ENCODE measurements at places on chromosomes 3 and 15.
A peak's percentile ranks its signal among the peaks of the same experiment; 100 is the strongest.

GRCh38 chr3:196997311-196997710 is 28.7 kb upstream of the PIGZ start:
- ATAC-seq: no peak

GRCh38 chr3:14609506-14609905 is 42.1 kb upstream of the CCDC174 start:
- ATAC-seq: no peak

DNA sequence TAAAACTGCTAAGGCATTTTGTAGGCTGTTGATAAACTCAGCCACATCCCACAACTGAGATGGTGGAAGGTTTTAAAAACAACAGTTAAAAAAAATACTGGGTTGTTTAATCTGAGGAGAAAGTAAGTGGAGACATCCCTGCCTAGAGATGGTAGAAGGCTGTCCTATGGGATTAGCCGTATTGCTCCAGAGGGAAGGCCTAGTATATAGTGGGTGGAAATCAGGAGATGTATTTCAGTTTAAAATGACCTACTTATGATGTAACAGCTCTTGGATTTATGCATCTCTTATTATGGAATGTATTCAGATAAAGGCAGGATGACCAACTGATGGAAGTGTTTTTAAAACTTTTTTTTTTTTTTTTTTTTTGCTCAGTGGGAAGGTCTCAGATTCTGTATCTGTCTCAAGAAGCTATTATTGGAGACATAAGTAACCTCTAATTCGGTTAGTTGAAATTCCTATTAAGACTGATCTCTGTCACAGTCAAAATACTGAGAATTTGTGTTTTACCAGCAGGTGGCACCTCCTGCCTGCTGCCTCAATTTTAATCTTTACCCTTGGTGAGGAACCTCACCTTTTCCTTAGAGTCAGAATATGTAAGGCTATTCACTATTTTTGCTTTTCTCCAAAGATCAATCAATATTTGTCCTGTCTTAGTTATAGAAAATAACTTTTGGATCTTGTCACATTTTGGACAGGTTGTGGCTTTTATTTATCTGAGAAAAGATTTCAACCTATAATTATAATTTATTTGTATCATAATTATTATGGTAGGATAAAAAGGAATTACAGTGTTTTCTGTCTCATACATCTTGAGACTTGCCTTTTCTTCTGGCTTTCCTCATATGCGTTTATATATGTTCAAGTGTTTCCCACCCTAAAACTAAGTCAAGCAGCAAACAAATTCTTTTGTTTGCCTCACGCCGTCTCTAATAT is 63.0 kb downstream of the VPS8 start:
- peak; percentile 84 for ATAC-seq

DNA sequence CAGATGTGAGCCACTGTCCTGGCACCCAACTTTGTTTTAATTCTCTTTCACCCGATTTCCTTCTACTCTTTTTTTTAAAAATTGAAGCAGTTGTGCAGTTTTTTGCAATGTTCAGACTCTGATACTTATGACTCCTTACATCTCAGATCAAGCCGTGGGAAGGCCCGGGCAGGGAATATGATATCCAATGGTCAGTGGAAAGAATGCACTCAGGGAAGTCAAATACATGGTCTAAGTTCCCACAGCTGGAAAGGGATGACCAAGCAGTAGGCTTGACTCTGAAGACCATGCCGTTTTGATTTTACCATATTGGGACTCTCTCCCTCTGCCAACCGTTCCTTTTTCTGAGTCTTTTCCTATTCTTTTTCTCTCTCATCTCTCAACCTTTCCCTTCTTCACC is 157.2 kb downstream of the RPLP1 start:
- no peak for ATAC-seq

DNA sequence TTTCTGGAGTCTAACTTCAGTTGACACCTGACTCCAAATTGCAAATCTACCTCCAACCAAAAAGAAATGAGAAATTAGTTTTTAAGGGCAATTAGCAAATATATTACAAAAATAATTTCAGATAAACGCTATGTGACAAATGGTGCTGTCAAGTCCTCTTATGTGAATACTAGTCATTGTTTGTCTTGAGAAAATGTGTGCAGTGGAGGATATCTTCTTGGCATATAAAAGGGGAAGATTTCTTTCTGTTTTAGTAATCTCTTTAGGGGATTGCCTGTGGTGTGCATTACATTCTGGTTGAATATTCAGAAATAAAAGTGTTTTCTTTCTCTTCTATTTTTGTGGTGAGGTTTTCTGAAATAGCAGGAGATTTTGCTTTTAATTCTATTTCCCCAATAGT is 3.0 kb upstream of the GCSAM start:
- no peak for ATAC-seq

GRCh38 chr3:31371484-31372177 is 161.1 kb upstream of the STT3B start:
- no peak for ATAC-seq

DNA sequence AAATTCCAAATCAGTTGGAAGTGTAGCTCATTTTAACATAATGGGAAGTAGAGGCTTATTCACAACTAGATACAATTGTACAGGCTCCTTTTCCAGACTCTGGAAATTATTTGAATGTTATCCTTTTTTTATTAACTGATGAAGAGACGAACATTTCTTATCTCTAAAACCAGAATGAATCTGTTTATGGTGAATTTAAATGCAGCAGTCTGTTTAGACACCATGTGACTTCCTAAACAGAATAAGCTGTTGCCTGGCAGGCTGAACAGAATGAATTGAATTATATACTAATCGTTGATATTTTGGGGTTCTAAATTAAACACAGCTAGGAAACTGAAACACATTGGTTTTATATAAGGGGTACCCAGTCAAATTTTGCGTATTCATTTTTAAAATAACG is 4.0 kb downstream of the SEC61A1 start:
- no peak for ATAC-seq

- ATAC-seq: peak; percentile 33
These were observed 365.6 kb downstream of the TIGIT start for GRCh38 chr3:114659109-114660061.

- no peak for ATAC-seq
These were observed 39.0 kb downstream of the MAPK6 start for GRCh38 chr15:52057996-52058395.

GRCh38 chr3:43268636-43269035 is 17.7 kb upstream of the SNRK start:
- no peak for ATAC-seq

DNA sequence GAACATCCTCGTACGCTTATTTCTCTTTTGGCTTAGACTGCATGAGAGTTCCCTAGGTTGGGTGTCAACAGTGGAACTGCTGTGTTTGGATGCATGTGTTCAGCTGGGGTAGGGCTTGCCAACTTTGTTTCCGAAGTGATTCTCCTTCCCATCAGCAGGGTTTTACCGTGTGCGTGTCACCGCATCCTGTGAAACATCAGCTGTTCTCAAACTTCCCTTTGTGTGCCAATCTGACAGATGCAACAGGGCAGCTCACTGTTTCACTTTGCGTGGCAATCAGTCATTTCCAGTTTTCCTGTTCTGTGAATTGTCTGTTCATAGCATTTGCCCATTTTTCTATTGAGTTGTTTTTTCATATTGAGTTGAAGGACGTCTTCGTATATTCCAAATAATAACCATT is 218.8 kb downstream of the VPS13C start:
- ATAC-seq: no peak

GRCh38 chr3:36776436-36776835 is 12.1 kb upstream of the DCLK3 start:
- ATAC-seq: no peak

DNA sequence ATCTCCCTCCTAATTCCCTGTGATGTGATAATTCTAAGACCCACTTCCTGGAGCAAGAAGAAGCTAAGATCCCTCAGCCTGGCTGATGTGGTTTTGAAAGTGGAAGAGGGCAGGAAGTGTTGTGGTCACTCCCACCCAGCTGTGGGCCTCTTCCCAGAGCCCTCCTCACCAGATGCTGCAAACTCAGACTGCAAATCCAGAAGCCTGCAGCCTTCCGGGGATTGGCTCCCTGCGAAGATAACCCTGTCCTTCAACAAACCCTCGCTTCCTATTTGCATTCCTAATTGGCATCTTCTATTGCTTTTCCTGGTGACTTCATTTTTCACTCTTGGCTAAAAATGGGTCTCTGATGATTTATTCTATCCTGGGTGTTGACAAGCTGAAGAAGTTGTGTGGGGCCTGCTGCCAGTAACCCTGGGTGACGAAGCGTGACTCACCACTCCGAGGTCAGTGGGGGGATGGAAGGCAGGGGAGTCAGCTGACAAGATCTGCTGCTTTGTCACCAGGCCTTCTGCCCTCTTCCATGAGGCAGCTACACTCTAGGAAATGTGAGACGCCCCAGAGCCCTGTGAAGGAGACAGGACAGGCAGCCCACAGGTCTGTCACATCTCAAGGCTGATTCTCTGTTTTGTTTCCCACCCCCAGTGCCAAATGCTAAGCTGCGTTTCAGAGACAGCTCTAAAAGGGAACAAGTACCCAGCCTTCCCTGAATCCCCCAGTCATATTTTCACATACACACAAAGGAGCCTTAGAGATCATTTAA is 99.7 kb upstream of the LIPC start:
- peak; percentile 97 for ATAC-seq

- peak; percentile 8 for ATAC-seq
These were observed 842 bp upstream of the U2SURP start for GRCh38 chr3:143000528-143000927.

- peak; percentile 89 for ATAC-seq
These were observed 18.6 kb upstream of the DNAAF4 start for GRCh38 chr15:55526559-55527036.

GRCh38 chr3:153744889-153745288 is 376.3 kb upstream of the ARHGEF26 start:
- peak; percentile 50 for ATAC-seq

DNA sequence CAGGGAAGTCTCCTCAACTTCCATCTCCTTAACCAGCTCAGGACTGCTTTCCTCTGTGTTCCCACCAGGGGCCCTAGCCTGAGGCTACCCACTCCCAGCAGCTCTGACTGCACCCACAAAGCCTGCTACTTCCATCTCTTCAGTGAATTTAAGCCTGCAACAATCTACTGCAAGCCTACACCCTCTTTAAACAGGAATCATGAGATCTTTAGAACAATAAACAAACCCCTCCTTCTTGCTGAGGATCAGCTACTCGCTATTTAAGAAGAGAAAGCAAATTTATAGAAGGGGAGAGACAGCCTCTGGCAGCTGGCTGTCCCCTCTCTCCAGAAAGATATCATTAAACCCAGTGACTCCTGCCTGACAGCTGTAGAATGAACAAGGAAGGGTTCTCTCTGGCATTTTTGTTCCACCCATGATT is 51.9 kb downstream of the ARHGAP31 start:
- no peak for ATAC-seq

DNA sequence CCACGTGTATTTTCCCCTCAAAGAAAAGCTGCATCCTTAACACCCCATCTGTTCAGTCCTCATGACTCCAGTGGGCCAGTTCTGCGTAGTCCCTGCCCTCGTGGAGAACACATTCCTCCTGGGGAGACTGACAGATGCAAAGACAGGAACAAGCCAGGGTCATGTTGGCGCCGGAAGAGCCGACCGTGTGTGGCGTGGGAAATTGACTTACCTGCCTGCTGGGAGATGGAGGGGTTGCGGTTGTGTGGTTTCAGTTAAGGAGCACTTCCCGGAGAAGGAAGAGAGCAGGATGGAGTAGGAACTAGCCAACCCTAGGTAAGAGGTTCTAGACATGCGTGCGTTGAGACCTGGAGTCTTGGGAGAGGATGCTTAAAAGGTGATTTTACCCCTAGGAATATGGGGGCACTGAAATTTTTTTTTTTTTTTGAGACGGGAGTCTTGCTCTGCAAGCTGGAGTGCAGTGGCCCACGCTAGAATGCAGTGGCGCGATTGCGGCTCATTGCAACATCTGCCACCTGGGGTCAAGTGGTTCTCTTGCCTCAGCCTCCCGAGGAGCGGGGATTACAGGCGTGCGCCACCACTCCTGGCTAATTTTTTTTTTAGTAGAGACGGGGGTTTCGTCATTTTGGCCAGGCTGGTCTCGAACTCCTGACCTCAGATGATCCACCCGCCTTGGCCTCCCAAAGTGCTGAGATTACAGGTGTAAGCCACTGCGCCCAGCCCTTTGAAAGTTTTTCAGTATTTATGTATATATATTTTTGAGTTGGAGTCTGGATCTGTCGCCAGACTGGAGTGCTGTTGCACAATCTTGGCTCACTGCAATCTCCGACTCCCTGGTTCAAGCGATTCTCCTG is 1.4 kb downstream of the VHL start:
- ATAC-seq: no peak

- peak; percentile 46 for ATAC-seq
These were observed 10.6 kb downstream of the XXYLT1 start for GRCh38 chr3:195260280-195260905.

DNA sequence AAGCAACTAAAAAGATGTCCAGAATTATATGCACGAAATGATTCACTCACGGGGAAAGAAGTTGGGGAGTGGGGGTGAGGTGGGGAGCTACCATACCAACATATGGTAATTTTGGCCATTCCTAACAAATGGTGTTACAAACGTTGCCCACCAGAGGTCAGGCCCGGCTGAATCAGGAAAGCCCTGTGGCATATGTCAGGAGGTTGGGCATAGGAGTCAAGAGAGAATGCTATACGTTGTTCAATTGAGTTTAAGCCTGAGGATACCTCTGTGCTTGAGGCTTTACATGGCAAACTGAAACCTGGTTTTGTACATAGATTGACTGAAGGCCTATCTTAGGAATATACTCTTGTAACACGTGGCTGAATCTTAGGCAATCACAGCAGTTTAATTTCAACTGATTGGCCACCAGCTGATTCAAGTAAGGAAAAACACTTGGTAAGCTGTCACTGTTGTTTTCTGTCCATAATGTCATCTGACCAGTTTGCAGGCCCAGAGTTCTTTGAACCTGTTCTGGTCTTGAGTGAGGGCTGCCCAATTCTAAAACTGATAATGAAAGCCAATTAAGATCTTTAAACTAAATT is 23.4 kb upstream of the SLC2A2 start:
- ATAC-seq: peak; percentile 92

- no peak for ATAC-seq
These were observed 8.8 kb downstream of the ANAPC13 start for GRCh38 chr3:134477002-134477401.

- no peak for ATAC-seq
These were observed 58.6 kb downstream of the MME start for GRCh38 chr3:155138677-155139076.

DNA sequence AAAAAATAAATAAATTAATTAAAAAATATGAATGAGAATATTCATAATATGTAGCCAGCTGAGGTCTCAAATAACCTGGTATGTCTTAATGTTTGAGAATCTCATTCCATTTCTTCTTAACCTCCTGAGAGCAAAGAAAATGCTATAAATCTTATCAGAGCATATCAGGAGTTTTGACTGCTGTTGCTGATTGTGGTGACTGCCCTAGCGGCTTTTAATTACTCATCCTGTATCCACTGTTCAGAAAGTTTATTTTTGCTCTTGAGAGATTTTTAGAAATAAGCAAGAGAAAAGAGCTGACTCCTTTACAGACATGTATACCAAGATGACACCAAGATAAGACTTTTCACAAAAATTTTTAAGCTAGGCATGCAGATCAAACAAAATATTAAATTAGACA is 454.8 kb upstream of the CBLB start:
- ATAC-seq: no peak

DNA sequence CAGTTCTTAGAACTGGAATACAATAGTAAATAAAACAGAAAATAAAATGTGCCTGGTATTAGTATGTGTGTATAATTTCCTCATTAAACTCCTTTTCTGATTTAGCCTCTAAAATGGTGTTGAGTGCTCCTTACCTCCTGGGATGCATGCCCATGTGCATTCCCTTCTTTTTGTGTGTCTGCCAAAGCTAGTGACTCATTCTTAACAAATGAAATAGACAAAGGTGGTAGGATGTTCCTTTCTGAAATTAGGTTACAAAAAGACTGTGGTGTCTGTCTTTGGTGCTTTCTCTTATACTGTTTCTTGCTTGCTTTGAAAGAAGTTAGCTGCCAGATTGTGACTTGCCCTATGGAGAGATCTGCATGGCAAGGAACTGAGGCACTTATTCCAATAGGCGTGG is 623.7 kb downstream of the GRM7 start:
- no peak for ATAC-seq

Measured in SK-N-SH treated with all-trans-retinoic acid at 6 μM for 48 hours (cell line).